D721Med (cell line): ENCODE measurements at places on chromosomes 2 and 18.

DNA sequence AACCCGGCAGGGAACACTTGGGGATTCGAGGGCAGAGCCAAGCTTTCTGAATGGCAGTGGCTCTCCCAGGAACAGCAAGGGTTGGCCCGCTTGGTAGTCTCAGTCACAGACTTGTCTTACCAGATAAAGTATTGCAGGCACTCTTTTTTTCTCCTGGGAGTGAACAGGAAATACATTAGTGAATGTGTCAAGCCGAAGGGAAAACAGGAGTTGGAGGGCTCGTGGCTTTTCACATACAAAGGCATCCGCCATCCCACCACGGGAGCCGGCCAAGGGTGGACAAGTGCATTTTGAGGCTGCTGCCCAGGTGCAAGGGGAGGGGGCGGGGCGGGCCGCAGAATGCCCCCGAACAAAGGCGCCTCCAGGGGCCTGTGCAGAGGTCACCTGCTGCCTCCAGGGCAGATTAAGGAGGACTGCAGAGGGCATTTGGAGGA lies 163.3 kb upstream of the SIX3 start:
- DNase-seq = no peak

DNA sequence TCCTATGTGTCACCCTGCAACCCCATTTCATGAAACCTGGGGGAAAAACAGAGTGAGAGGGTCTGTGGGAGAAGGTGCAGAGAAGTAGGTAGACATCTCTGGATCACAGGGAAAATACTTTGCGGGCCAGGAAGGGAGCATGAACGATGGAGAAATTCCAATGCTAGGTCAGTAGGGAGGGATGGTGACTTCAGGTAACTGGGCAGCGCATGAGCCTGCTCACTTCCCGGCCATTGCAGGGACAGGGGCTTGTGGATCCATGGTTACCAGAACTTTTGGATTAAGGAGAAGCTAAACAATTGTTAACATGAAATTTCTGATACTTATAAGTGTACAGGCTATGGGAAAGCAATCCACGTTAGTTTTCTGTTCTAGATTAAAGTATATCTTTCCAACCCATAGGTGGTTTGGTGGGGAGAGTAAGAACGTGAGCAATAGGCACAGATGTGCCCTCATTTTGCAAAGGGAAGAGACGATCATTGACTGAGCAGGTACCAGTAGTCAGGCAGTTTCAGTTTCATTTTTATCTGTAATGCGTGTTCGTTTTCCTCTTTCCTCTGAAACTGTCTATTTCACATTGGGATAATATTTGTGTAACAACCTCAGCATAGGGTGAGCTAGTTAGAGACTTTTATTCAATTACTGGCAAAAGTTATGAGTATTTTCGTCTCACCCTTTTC lies 65.0 kb downstream of the NYAP2 start:
- no peak for DNase-seq

GRCh38 chr2:55707751-55708150 lies 14.1 kb upstream of the PNPT1 start:
- DNase-seq = no peak

DNA sequence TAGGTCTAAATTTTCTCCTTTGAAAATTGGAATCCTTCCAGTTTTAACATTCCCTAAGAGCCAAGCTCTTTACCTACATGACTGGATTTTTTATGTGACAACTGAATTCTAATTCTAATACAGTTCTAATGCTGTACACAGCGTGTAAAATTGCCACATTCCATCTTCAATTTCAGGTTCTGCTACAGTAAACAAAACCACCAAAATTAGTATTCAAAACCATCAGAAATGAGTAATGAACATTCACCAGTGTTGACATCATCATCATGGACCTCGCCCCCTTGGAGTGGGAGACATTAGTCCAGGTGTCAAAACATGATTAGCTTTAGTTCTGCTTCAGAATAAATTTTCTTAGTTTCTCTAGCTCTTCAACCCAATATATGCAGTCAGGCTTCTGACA lies 133.6 kb downstream of the MBD2 start:
- no peak for DNase-seq

DNA sequence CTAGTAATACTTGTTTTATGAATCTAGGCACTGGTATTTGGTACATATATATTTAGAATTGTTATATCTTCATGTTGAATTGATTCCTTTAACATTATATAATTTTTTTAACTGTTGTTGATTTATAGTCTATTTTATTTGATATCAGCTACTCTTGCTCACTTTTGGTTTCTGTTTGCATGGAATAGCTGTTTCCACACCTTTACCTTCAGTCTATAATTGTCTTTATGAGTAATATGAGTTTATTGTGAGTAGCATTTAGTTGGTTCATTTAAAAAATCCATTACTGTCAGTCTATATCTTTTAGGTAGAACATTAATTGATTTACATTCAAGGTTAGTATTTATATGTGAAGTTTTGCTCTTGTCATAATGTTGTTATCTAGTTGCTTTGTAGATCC lies 58.6 kb downstream of the SMCHD1 start:
- no peak for DNase-seq

GRCh38 chr2:112728378-112729175 lies 7.8 kb downstream of the NT5DC4 start:
- no peak for DNase-seq

GRCh38 chr2:173159791-173160463 lies 84.3 kb downstream of the MAP3K20 start:
- no peak for DNase-seq

- DNase-seq = no peak
These were observed 59.3 kb downstream of the EMILIN2 start for GRCh38 chr18:2905854-2906703.

DNA sequence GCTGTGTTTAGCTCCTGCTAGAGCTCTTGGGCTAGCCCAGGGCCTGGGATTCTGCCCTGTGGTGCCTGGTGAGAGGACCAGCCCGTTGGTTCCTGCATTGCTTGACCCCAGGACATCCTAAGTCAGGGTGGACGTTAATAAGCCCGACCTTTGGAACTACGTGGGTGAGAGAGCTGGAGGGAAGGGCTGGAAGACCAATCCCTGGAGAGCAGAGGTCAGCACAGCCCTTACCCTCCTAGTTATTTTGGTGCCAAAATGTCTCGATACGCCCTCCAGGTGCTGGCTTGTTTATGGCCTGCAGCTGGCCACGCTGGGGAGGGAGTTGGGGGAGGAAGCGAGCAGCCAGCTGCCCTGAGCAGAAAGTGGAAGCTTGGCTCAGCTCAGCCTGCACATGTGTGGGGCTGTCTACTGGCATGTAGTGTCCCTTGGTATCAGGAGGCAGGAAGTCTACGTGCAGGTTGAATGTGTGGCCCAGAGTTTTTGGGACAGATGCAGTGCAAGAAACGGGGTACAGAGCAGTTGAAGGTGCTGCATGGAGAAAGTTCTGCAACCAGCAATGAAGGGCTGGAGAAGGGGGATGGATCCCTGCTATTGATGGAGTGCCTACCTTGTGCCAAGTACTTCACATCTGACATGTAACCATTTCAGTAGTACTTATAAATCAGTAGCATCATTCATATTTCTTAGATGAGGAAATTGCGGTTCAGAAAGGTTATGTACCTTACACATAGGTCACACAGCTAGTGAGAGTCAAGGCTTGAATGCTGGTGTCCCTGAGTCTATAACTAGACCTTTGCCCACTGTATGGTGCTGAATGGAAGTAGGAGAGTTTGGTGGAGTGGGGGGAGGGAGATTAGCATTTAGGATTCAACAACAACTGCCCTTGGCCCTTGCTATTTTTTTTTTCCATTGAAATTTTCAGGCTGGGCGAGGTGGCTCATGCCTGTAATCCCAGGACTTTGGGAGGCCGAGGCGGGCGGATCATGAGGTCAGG lies 5.0 kb upstream of the DGKD start:
- DNase-seq = no peak

- DNase-seq = no peak
These were observed 96.9 kb downstream of the AAK1 start for GRCh38 chr2:69546646-69547045.

DNA sequence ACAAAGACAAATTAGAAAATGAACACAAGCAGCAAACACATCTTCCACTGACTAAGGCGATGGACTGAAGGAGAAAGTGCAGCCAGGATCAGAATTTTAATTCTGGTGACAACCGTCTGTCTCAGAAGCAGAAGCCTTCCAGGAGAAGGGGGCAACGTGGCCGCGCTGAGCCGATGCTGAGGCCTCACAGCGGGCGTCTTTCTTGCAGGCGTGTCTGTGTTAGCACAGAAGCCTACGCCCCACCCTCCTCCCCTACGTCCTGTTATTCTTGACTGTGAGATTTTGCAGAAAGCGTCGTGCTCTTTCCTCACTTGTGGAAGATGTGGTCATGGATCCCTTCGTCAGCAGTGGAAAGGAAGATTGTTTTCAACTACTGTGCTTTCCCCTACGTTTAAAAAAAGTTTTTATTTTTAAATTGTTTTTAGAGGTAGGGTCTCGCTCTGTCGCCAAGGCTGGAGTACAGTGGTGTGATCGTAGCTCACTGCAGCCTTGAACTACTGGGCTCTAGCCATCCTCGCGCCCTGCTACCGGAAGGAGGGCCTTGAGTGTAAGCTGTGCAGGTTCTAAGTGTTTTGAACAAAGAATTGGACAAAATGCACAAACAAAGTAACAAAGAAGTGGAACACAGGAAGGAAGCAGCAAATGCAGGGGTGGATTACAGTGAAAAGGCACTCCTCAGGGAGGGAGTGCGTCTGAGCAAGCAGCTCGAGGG lies 422.0 kb downstream of the GALR1 start:
- no peak for DNase-seq

- DNase-seq = no peak
These were observed 253.0 kb upstream of the ERBB4 start for GRCh38 chr2:212791569-212791968.

- no peak for DNase-seq
These were observed 960.9 kb downstream of the CBLN2 start for GRCh38 chr18:71583252-71583651.

DNA sequence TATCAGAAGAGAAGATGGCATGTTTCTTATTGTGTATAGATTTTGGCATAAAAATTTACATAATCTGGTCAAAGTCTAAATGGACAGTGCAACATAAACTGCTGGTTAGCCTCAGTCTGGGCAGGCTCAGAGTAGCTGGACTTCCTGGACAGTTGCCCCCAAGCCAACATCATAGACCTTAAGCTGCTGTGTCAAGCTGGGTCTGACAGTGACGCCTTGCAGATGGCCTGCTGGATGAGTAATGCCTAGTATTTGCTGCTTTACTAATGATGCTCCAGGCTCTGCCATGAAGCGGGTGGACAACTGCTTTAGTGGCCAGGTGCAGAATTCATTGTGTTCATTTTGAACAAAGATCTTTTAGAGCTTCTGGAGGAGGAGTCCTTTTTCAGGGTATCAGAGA lies 603.7 kb upstream of the ZEB2 start:
- no peak for DNase-seq

DNA sequence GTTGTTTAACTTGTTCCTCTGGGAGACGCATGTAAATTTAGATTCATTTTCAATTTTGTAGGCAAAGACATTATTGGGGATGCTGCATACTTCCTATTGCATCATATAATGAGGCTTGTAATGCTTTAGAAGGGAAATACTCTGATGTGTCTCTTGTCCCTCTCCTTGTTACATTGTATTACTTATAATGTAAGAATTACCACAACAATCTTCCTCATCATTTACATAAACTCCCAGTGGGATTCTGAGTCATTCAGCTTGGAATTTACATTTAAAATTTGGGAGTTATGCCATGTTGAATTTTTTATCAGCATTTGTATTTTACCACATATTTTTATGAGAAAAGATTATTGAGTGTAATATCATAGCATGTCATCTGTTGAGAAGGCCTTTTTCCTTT lies 963.4 kb upstream of the NRXN1 start:
- no peak for DNase-seq

DNA sequence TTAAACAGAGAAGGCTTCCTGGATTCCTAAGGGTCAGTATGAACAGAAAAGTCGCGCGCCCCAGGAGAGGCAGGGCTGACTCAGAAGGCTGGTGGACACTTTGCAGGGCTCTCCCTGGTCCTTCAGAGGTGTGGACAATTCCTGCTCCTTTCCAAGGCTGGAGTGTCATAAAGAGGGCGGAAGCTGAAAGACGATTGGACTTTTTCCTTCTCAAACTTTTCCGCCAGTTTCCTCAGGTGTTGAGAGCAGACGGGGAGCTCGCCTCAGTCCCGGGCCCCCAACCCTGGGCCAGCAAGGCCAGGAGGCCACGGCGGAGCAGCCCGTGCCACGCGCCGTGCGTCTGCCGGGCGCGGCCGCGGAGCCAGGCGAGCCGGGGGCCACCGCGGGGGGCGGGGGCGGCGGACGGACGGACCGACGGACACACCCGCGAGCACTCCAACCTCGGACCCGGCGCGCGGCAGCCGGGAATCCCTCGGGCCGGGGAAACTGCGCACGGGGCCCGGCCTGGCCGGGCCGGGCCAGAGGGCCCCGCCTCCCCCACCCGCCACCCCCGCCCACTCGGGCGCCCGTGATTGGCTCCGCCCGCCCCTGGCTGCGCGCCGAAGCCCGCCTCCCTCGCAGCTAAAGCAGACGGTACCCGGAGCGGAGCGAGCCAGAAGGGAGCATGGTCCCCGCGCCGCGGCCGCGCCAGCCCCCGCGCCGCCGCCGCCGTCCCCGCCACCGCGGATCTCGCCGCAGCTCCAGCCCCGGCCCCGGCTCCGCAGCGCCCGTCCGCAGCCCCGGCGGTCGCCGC lies at the start of gene KLHL29:
TSS of gene KLHL29 (plus strand) at position 629 of the 793 bp plus-strand sequence. CDS start 177,018 bp downstream, outside the sequence.
- DNase-seq = peak; percentile 92
